ENCODE measurements at places on chromosomes 3 and 15.

GRCh38 chr3:25597535-25598101, 67.1 kb downstream of the TOP2B start:
- no peak for DNase-seq

DNA sequence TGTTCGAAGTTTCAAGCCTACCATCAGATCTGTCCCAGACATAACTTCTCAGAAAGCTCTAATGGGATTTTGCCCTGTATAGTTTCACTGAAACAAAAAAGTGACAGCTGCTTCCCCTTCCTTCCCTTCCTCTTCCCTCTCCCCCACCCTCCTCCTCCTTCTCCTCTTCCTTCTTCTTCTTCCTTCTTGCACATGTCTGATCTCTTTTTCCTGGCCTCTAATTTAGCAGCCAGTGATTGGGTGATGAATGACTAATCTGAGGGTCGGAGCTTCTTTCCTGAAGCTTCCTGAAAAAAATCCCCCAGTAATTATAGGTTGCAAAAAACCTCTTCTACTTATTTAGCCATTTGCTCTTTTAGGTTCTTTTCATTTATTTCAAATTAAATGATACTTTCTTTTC, 168.7 kb downstream of the POTEB3 start:
- DNase-seq, result no peak

DNA sequence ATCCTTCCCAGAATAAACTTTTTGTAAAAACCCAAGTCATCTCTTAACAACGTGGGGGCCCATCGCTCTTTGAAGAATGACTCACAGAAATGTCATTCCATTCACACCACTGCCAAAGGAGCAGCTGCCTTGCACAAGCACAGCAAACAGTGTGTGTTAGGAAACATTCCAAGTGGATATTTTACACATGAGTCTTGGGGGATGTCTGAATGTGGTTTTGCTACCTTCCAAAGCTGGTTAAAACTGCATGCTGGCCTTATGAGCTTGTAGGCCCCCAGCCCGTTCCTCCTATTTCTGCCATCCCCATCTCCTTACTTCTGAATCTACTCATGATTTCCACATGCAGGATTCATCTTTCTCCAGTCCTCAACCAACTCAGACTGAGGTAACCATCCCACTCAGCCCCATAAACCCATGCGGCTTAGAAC, 130.8 kb downstream of the CPNE4 start:
- DNase-seq, result no peak

DNA sequence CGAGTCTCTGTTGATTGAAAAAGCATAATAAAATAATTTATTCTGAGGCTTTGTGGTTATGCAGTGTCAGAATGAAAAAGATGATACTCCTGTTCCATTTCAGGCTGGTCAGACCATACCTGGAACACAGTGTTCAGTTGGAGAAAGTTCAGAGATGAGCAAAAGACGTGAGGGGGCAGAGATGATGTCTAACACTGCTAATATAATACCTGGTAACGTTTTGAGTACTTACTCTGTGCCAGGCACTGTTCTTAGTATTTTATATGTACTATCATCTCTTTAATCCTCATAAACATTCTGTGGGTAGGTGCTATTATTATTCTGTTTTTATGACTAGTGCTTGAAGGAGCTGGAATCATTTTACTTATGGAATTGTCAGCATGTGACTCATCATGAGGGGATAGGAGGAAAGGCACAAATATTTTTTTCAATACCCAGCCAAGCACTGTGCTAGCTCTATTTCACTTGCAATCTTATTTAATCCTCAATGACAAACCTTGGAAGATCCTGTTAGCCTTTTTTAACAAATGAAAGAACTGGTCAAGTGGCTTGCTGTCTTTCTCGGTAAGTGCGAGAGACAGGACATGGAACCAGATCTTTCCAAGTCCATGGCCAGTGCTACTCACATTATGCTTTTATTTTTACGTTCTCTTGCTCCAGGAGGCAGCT, 31.8 kb downstream of the IQGAP1 start:
- DNase-seq, result no peak

Measured in omental fat pad (tissue), 4 donors.